ENCODE measurements at places on chromosomes 12 and 14.

DNA sequence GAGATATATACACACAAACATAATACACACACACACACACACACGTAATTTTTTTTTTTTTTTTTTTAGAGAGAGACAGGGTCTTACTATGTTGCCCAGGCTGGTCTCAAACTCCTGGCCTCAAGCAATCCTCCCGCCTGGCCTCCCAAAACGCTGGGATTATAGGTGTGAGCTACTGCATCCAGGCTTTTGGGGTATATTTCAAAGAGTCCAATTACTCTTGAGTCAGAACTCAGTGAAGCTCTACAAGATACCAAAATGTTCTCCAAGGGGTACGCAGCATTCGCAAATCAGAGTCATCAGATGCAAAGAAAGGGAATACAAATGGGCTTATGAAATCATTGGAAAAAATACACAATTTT, 54.0 kb downstream of the PHLDA1 start:
- no peak for DNase-seq

- DNase-seq = no peak
These were observed 77.4 kb downstream of the KIF21A start for GRCh38 chr12:39365364-39366001.

DNA sequence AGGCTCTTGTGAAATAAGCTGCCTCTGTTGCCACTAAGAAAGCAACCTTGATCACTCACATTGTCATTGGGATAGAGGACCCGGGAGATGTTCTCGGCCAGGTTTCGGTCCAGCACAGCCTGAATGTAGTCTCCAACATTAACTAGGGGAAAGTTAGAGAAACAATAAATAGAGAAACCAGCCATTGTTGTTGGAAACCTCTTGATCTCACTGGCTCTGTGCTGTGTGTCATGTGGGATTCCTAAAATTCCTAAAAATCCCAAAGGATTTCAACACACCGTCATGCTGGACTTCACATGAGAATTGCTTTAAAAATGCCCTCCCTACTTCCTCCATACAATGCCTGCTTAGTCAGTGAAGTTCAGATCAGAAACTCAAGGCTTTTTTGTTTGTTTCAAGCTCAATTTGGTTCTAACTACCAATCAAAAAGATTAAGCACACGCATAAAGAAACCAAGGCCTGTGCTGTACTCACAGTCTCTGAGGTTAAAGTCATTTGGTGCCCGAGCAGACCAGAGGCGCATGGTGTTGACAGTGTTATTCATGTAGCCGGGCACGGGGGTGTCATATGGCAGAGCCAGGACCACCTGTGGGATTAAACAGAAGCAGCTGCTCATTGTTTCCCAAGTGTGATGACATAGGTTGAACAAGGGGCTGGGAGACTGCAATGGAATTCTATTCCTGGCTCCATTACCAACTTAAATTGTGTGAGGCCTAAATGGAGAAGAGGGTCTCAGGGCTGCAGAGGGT, 23.6 kb downstream of the PYGL start:
- DNase-seq = no peak

GRCh38 chr14:28778138-28779117, 11.8 kb downstream of the FOXG1 start:
- no peak for DNase-seq

DNA sequence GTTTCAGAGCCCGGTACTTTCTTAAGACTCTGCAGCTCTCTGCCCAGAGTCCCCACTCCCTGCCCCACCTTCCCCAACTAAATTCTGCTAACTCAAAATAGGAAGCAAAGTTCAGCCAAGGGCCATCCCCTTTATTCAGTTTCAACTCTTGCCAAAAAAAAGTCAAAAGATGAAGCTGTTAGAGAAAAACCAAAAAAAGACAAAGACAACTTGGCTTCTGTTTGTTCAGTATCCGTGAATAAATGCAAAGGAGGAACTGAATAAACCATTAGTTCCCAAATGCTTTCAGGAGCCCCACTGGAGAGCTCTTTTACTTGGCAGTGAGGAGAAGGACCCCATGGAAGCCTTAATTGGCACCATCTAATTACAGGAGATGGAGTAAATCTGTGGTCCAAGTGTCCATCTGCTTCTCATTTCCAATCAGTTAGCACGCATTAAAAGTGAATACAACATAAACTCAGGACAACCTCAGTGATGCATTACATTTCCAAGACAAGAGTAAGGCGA, 155.4 kb upstream of the GZMB start:
- no peak for DNase-seq

DNA sequence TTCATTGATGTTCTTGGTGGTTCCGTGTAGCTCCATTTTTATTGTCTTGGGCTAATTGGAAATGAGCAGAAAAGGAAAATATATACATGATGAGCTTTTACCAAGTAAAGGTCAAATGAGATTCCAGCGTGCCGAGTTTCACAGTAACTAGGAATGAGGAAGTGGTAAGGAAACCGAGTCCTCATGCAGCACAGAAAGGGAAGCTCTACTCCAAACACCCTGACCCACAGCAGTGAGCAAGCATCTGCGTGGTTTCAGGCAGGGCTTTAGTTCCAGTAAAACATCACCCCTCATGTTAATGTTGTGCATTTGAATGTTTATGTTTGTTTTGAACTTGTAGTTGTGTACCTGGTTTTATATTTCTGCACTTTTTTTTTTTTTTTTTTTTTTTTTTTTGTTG, 208.0 kb downstream of the SLC41A2 start:
- peak; percentile 65 for DNase-seq

GRCh38 chr14:86935241-86935885, 1057.6 kb downstream of the GALC start:
- DNase-seq = no peak

DNA sequence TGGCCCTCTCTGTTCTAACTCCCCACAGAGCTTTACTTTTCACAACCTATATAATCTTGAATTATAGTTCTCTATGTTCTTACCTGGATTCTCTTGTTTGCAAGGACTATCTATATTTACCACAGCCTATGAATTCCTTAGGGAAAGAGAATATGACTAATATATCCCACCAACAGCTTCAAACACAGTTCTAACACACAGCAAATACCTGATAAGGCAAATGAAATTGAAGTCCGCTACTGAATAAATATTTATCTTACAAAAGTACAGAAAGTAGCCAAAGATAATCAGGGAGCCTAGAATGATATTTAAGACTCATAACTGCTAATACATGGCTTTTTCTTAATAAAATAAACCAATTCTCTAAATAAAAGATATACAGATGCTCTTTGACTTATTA, 165.1 kb downstream of the C12orf42 start:
- DNase-seq = no peak

DNA sequence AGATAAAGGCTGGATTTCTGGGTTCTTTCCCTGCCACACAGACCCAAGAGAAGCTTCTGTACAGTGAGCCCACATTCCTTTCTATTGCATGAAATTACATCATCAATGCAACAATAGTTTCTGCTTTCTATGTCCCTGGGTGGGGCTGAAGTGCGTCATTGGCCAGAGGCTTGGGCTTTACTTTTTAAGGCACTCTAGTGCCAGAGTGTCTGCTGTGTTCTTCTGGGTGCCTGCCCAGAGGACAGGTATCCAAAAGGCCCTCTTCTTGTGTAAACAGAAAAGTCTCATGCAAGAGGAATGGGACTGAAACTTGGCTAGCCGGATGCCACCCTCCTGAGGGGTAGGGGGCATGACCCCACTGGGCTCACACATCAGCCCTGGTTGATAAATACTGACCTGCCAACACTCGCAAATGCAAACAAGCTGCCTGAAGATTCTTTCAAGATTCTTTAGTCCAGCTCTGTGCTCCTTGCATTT, 5.9 kb downstream of the KRT86 start:
- peak; percentile 30 for DNase-seq

DNA sequence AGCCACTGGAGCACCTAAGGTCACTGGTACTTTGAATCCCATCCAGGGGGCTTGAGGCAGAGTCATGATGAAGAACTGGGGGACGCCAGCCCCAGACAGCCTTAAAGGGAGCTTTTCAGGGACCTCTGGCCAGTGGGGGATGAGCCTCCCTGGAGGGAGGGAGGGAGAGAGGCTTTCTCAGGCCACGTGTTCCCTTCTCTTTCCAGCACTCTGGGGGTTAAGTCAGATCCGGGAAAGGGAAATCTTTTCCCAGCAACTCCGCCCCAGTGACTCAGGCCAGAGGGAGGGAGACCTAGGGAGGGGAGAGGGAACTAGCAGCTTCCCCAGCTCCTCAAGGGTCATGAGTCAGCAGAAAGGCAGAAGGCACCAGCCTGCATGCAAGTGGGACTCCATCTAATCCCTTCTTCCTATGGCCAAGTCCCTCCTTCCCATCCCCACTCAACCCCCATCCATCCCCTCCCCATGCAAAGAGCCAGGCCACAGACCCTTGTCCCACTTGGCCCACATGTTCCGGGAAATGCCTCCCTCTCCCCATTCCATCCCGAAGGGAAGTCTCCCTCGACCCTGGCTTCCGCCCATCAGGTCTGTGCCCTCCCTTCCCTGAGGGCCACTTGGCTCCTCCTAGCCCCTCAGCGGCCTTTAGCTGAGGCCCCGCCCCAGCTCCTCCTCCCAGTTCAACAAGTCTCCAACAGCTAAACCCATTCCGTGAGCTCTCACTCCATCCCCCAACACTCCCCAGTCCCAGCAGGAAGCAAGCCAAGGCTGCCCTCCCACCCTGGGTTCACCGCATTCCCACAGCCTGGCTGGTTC, 5.6 kb downstream of the TNFRSF1A start:
- DNase-seq = peak; percentile 83

DNA sequence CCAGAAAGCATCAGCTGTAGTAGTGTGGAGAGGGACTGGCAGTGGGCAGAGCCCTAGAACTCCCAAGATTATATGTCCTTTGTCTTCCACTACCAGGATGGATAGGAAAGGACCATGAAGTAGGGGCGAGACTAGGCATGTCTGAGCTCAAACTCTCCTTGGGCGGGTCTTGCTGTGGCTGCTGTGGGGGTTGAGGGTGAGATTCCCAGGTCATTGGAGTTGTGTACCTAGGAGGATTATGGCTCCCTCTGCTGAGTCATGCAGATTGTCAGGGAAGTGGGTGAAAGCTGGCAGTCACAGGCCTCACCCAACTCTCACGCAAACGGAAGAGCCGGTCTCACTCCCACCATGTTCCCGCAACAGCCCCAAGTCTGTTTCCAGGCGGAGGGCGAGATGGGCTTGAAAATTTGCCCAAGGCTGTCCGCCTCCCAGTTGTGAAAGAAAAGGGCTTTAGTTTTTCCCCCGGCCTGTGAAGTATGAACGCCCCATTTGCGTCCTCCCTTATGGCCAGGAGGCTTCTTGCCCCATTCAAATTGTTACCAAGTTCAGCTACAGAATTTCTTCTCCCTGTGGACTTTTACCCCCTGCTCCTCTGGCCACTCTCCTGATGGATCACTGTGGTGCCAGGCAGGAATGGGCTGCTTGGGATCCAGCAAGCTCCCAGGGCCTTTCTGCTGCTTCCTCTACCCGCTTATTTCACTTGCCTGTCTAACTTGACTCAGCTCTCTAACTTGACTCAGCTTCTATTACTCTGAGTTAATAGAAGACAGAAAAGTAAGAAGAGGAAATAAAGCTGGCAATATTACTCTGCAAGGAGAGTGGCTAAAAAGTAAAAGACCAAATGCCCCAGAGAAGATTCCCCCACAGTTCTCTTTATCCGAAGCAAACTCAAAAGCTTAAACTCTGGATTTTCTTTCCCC, 159.3 kb downstream of the SLC2A13 start:
- DNase-seq = no peak

DNA sequence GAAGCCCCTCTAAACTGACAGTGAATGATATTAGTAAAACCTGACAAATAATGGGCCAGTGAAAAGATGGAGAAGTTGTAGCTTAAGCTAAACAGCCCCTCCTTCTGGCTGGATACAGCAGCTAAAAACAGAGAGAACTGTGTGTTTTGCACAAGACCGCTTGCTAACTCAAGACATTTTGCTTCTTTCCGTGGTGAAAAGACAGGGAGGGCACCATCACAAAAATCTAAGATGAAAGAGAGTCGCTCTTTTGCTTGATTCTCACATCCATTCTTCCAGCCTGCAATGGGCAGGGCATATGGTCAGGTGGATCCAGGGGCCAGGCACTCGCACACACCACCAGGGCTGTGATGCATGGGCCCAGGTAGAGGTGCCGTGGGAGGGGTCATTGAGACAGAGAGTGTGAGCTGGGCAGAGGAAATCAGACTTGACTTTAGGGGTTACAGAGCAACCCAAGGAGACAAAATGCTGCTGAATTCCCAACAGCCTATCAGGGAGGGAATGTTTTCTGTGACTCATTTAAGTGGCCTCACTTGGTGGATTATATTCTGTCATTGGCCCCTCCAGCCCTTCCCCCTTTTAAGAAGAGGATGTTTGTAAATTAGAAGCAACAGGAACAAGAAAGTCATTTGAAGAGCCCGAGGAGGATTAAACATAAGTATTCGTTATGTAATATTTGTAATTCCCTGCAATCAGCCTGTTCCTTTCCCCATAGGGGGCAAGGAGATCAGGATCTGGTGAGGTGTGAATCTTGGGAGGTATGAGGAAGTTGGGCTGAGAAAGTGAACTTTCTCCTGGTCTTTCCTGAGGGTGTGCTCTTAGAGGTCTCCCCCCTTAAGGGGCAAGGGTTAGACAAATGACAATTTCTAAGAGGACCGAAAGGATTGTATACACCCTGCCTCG, 12.3 kb downstream of the EMP1 start:
- no peak for DNase-seq

DNA sequence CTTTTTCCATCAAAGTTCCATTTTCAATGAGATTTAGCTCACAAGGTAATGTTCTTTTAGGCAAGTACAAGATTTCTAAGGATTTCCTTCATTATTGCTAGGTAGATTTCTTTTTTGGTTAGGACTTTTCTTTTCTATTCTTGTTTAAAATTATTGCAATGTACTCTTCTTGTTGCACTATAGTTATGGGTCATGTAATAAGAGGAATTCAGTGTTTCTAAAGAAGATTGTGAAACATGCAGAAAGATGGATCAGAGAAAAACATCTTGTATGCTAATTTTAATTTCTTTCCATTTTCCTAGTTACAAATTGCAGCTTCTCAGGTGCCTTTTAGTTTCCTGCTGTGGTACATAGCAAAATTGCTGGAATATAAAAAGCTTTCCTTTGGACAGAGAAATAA, 56.1 kb downstream of the BTG1 start:
- no peak for DNase-seq

DNA sequence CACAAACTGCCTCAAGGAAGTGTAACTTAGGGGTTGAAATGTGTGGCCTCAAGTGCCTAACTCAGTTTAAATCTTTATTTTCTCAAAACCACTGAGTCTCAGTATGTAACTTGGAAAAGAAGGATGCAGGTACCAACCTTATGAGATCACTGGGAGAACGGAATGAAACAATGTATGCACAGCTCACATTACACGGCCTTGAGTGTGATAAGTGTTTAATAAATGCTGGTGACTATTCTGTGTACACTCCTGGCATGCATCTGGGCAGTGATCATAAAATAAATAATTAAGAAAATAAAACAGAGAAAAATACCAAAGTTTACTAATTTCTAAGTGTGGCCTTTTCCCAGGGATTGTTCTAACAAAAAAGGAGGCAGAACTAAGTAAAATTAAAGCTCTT, 974.5 kb upstream of the FLRT2 start:
- no peak for DNase-seq

- no peak for DNase-seq
These were observed 208.8 kb upstream of the LRFN5 start for GRCh38 chr14:41397926-41398325.

- DNase-seq = no peak
These were observed 67.1 kb upstream of the SLC38A4 start for GRCh38 chr12:46892887-46893286.

GRCh38 chr12:2057041-2057794, 4.4 kb downstream of the CACNA1C start:
- peak; percentile 15 for DNase-seq

Measured in CD4-positive, alpha-beta T cell treated with Interferon gamma for 1 hour (primary cell).